NCI-H2081 (cell line): ENCODE measurements at places on chromosomes 11 and 22.

GRCh38 chr11:3164552-3165151, 458 bp downstream of the OSBPL5 start:
- no peak for DNase-seq

DNA sequence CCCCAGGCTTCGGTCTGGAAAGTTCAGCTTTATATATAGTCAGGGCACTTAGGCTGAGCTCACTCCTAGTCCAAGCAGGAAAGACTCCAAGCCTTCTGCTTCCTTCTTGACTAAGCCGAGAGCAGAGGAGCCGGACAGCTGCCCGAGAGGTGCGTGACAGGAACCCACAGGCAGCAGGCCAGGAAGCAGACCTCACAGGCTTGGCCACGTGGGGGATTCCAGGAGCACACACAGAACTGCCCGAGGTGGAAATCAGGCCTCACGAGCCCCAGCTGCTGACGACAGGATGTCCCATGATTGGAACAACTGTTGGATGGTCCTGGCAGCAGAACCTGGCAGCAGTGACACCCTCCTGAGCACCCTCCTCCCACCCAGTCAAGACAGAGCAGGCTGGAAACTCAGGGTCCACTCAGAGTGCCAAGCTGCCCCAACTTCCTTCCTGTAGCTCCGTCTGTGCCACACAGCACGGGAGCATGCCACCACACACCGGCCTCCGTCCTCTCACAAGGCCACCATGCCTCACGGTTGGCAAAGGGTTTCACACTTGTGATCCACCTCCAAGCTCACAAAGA, 5.4 kb downstream of the PLA2G6 start:
- no peak for DNase-seq

DNA sequence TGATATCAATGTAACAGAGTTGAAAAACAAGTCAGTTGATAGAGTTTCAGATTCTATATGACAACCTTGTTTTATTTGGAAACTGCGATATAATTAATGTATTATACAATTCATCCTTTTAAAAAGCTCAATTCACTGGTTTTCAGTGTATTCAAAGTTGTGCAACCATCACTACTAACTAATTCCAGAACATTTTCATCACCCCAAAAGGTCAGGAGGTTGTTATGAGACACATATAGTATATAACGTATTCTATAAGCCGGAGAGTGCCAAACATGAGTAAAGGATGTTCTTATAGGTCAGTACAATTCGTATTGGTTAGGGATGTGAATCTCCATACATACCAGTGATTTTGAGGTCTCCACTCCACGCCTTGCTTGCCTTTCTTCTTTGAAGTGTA, 40.1 kb upstream of the UCP3 start:
- DNase-seq, result no peak

DNA sequence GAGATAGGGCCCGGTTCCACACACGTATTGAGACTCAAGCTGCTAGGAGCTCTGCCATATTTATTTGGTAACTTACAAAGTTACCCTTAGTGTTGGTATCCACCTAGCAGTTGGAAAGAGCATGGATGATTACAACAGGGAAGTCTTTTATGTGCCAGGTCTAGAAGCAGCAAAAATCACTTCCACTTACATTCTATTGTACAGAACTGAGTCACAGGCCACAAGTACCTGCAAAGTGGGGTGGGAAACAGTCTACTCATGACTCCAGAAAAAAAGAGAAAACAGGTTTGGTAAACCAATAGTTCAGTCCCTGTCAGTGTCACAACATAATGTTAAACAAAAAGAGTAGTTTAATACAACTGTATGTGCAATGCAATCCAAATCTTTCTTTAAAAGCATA, 279.6 kb upstream of the PITPNB start:
- DNase-seq, result no peak

DNA sequence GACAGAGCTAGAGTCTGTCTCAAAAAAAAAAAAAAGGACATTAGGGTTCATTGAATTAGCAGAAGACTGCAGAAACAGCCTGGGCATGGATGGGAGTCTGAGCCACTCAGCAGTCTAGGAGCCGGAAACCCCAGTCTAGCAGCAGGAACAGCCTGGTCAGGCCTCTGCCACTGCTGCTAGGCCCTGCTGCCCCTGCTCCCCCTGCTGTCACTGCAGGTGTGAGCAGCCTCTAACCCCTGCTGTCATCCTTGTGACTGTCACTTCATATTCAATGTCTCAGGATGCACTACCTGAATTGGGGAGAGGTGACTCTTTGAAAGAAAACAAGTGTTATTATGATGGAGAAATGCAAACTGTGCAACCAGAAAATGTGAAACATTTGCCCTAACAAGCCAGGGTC, 7.0 kb upstream of the DDX17 start:
- DNase-seq, result no peak

- DNase-seq, result no peak
These were observed 29.7 kb upstream of the TIMP3 start for GRCh38 chr22:32771756-32772155.

- DNase-seq, result no peak
These were observed 25.5 kb downstream of the BID start for GRCh38 chr22:17748555-17749353.

GRCh38 chr11:67160872-67161783, 42.1 kb downstream of the KDM2A start:
- DNase-seq, result no peak

- no peak for DNase-seq
These were observed 789 bp downstream of the SPECC1L start for GRCh38 chr22:24271386-24271854.

DNA sequence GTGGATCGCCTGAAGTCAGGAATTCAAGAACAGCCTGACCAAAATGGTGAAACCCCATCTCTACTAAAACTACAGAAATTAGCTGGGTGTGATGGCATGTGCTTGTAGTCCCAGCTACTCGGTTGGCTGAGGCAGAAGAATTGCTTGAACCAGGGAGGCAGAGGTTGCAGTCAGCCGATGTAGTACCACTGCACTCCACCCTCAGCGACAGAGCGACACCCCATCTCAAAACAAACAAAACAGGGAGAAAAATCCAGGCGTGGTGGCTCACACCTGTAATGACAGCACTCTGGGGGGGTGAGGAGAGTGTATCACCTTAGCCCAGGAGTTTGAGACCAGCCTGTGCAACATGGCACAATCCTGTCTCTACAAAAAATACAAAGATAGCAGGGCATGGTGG, 802.3 kb upstream of the ARHGAP42 start:
- no peak for DNase-seq

GRCh38 chr11:119210050-119210449, 3.9 kb downstream of the CBL start:
- DNase-seq, result no peak

DNA sequence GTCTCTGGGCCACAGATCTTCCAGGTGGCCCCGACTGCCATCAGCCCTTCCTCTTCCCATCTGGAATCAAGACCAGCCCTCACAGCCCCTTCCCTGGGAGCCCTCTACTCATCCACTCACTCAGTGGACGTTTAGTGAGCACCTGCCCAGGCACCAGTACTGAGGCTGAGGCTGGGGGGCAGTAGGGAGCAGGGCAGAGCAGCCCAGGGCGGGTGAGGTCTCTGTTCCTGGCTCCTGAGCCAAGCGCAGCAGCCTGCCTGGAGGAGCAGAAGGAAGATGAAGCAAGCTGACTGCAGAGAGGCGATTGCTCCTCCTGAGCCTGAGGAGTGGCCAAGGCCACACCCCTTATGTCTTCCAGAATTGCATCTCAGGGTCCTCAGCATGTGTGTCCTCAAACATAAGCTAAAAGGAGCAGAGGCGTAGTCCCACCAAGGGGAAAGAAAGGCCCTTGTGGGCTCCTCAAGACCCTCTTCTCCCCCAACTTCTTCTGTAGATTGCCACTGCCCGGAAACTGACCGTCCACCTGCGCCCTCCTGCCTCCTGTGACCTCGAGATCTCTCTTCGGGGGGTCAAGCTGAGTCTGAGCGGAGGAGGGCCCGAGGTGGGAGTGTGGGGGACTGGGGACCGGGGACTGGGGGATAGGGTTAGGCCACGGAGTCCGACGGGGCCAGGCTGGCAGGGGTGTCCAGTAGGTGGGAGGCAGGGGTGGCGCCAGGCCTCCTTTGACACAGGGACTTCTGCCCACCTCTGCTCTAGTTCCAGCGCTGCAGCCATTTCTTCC, 5.8 kb downstream of the MAPK8IP2 start:
- DNase-seq, result no peak

GRCh38 chr11:17145972-17146371, 61.8 kb downstream of the PIK3C2A start:
- no peak for DNase-seq

DNA sequence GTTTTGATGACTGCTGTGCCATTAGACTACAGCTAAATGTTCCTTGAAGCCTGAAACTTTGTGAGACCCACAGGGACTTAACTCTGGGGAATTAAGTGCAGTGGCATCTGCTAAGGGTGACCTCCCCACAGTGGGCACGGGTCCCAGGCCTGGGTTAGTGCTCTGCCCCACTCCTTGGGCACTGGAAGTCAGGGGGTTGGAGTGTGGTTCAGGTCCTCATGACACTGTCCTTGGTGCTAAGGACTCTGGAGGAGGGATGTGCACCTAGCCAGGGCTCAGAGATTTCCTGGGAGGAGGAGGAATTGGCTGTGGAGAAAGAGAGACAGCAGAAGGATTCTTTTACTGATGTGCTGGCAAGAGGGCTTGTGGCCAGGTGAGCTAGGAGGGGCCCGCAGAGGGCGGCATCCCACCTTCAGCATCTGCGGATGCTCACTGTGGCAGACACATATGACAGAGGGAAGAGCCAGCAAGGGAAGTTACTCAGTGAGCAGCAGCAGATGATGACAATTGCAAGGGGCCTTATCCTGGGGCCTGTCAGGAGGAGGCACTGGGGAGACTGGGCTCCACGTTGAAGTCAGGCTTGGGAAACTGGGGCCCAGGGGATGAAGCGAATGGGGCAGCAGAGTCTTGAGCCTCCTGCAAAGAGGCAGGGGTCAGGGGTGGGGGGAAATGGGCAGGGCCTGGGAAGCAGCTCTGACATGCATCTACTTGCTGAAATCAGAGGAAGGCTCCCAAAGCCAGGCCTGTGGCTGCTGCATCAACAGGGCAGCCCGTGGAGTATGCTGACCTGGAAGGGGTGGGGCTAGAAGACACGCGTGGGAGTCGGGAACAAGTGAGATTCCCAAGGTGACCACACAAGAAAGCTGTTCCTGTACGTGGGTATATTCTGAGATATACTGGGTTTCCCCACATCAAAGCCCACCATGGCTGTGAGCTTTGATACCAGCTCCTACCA, 144.0 kb downstream of the MPPED1 start:
- DNase-seq, result no peak

- DNase-seq, result no peak
These were observed 883 bp upstream of the AIFM3 start for GRCh38 chr22:20965888-20966855.

- DNase-seq, result no peak
These were observed 1.3 kb upstream of the RAG1 start for GRCh38 chr11:36566407-36567053.

GRCh38 chr11:126488591-126489370, 133.3 kb downstream of the ST3GAL4 start:
- no peak for DNase-seq

DNA sequence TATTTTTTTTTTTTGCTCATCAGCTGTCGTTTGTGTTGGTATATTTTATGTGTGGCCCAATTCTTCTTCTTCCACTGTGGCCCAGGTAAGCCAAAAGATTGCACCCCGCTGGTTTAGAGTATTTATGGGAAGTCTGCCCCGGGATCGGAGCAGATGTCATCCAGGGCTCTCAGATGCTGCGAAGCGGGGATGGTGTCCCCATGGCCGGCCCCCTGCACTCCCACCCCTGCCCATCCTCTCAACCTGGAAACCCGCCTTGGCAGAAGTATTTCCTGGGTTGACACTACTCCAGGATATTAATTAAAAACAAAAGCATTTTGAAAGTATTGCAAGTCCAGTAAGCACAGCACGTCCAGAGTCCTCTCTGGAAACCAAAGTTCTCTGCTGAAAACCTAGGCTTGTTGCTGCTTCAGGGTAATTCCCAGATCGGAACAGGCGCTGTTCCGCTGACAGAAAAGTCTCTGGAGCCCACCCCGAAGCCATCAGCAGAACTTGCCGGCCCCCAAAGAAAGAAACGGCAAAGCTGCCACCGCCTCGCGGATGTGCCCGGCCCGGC, 833 bp downstream of the SCUBE2 start:
- DNase-seq, result no peak

DNA sequence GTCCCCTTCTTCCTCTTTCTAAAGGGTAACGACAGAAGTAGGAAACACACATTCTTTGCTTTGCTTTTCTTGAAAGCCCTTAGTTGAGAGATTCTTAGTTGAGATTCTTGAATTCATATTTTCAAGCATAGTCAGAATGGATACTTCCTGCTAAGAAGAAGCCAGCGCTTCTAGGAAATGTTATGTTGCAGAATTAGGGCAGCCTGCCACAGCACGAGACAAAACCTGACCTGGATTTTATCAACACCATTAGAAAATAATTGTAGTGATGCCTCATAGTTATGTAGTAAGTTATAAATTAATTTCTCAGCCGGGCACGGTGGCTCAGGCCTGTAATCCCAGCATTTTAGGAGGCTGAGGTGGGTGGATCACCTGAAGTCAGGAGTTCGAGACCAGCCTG, 37.9 kb upstream of the NUP160 start:
- DNase-seq, result no peak

DNA sequence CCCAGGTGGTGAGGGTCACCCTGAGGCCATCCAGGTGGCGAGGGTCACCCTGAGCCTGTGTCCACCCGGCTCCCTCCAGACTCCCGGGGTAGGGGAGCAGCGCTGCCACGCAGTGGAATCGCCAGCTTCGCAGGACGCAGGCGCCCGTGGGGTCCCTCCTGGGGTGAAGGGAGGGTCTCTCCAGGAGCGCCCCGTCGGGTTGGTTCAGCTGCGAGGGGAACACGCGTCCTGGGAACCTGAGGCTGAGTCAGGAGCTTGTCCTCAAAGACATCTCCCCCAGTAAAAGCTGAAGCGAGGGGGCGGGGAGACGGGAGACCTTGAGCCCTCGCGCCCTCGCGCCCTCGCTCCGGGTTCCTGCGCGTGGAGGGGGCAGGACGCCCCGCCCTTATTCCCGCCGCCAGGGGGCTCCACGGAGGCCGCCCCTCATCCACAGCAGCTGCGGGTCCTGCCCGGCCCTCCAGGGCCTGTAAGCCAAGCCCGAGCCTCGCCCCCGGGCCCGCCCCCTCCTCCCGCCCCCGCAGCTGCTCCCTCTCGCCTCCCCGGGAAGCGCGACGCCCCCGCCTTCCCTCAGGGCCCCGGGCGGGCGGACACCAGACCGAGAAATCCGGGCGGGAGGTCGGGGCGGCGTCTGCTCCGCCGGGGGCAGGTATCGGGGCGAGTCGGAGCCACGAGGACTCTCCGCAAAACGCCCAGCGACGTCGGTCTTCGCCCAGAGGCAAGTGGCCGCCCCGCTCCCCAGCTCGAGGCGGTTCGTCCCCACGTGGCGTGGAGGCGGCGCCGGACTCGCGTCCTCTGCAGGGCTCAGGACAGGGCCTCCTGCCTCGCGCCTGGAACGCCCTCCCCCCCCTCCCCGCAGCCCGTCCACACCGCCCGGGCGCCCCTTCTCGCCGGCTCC, 22.8 kb downstream of the PIM3 start:
- DNase-seq, result no peak

GRCh38 chr22:33851821-33852384, 68.4 kb downstream of the LARGE1 start:
- no peak for DNase-seq

- peak; percentile 63 for DNase-seq
These were observed 17.5 kb upstream of the CABP7 start for GRCh38 chr22:29702000-29702930.
